Iris pigment epithelial cell (primary cell): ENCODE measurements at places on chromosomes 1 and 21.

DNA sequence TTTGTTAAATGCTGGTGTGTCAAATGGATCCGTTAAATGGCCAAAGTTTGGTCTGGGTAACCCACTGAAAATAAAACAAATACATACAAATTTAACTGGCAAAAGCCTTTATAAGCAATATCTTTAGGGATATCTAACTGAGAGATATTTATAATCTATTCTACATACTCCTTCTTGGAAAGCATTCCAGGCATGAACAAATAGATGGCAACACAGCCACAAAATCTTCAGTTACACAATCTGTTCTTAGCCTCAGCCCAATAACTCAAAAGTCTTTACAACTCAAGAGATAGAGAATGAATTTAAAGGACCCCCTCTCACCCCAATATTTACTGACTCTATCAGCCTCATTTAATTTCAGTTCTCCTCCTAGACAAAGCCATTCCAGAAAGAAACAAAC, 58.7 kb downstream of the NRDC start:
- peak; percentile 53 for DNase-seq

GRCh38 chr1:29679316-29679715, 443.0 kb downstream of the PTPRU start:
- no peak for DNase-seq

GRCh38 chr1:177945943-177946650, 23.8 kb downstream of the SEC16B start:
- peak; percentile 62 for DNase-seq

GRCh38 chr1:24226749-24227148, 39.7 kb upstream of the IFNLR1 start:
- DNase-seq, result no peak

GRCh38 chr1:35718492-35719336, at the start of gene C1orf216:
C1orf216 (minus strand) TSS chr1:35718884; CDS start chr1:35716321, 2,563 bp downstream.
- peak; percentile 87 for DNase-seq

DNA sequence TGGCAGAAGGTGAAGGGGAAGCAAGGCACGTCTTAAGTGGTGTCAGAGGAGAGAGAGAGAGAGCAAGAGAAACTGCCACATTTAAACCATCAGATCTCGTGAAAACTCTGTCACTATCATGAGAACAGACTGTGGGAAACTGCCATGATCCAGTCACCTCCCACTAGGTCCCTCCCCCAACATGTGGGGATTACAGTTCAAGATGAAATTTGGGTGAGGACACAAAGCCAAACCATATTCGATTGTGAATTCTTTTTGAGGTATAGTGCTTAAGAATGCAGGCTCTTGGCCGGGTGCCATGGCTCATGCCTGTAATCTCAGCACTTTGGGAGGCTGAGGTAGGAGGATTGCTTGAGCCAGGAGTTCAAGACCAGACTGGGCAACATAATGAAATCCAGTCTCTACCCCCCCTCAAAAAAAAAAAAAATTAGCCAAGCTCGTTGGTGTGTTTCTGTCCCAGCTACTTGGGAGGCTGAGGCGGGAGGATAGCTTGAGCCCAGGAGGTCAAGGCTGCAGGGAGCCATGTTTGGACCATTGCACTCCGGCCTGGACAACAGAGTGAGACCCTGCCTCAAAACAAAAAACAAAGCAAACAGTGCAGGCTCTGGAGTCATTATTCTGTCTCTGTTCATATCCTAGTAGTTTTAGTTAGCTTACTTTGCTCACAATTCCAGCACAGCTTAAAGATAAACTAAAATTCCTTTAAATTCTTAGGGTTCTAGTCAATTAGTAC, 6.0 kb downstream of the ZCCHC17 start:
- DNase-seq, result peak; percentile 30

DNA sequence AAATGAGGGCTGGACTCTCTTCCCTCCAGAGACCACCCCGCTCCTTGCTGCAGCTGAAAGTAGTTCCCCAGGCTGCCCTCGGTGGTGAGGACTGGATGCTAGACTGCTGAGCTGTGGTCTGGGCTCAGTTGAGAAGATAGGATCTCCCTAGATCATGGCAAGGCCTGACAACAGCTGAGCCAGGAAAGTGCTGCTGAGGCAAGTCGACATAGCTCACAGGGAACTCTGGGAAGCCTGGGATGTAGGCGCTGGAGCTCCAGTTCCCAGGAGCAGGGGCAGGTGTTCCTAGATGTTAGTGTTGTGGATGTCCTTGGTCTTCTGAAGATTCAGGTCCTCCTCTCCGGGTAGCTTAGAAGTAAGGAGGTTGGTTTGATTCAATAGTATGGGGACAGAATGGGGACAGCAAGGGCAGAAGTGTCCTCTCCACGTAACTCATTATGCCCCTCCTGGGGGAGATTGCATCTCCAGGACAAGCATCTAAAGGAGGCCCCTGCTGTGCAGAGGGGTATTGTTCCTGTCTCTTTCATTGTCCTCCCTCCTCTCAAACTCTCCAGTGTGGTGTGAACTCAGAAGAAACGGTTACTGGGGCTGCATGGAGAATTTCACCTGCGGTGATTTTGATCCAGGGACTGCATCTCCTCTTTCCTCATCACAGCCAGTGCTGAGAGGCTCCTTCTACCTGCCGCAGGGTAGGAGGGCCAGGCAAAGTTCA, 3.7 kb downstream of the CYB561D1 start:
- DNase-seq, result no peak

GRCh38 chr1:59477286-59477685, 180.4 kb downstream of the FGGY start:
- peak; percentile 22 for DNase-seq

GRCh38 chr1:14667651-14667984, 69.1 kb downstream of the KAZN start:
- DNase-seq, result no peak

GRCh38 chr1:93728480-93729131, 47.0 kb upstream of the BCAR3 start:
- DNase-seq, result no peak

DNA sequence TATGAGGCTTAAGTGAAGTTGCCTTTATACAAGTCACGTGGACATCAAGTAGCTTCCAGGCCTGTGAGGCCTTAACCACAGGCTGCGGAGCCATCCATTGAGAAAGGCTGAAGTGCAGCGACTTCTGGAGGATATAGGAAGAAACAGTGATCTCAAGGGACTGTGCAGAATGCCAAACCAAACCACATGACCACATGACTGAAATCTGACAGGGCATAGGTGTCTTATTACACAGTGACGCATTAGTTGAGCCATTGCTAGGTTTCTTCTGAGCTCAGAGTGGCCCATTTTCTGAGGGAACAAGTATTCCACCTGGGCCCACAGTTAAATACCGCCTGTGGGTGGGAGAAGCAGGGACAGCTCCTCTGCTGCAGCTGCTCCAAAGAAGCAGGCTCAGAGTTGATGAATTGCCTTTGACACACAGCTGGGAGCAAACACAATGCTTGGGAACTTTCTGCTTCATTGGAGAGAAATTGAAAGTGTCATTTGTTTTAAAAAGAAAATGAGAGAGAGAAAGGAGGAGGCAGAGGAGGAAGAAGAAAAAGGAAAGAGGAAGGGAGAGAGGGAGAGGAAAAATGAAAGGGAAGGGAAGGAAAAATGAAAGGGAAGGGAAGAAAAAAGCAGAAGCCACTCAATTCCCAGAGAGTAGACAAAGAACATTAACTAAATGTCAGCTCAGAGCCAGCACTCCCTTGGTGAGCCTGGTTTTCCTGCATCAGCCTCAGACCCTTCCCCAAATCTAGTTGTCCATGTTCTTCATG, 94.4 kb downstream of the COLGALT2 start:
- peak; percentile 99 for DNase-seq

DNA sequence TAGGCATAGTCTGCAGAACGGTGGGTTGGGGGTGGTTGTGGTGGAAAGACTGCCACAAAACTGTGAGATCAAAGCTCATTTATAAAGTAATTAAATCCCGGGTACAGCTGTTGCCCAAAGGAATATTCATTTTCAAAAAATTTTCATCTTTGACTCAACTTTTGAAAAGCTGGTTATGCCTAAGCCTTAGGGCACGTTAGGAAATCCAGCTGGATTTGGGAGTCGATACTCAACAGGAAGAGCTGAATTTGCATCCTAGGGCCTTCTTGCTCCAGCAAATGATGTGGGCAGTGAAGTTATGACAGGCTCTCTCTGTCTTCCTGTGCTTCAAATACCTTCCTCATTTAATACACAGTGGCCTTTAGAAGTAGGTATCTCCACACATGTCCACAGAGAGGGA, 31.7 kb downstream of the ZP4 start:
- no peak for DNase-seq

- DNase-seq, result no peak
Measured at GRCh38 chr1:160710517-160711252, 937 bp downstream of the CD48 start.
